ENCODE measurements at places on chromosomes 11 and 22.
A peak's percentile ranks its signal among the peaks of the same experiment; 100 is the strongest.

DNA sequence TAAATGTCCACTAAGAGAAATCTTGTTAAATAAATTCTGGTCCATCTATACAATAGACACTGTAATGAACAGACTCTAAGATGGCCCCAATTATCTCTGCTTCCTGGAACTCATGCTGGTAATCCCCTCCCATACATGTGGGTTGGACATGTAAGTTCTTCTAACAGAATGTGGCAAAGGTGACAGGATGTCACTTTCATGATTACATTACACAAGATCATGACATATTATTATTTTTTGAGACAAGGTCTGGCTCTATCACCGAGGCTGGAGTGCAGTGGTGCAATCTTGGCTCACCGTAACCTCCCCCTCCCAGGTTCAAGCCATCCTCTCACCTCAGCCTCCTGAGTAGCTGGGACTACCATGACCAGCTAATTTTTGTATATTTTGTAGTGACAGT lies 14.6 kb upstream of the NDUFC2 start:
- DNase-seq = no peak

DNA sequence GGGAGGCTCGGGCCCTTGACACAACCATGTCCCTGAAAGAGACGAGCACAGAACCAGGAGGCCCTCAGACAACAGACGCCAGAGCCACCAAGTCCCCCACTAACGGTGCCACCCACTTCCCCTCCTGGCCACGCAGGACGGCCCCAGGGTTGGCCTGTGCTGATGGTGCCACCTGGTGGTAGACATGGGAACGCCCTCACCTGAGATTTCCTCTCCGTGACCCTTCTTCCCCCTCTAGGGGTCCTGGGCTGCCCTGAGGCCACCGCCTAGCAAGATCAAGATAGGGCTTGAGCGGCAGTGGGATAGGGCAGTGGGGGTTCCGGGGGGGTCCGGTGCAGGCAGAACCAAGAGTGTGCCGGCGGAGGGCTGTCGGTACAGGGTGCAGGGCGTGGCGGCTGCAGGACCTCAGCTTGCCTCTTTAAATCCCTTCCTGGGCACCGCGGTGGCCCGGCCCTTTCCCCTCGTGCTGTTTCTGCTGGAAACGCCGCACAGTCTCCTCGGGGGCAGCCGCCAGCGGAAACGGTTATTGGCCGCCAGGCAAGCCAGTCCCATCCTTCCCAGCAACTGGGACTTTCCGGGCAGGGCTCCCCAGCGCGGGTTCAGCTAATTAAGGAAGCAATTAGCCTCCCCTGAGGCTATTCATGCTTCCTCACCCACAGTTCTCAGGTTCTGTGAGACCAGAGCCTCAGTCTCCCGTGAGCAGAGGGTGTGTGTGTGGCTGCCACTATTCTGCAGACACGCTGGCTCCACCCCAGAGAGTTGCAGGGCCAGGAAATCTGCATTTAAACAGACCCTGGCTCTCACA lies 5.5 kb upstream of the NFAM1 start:
- peak; percentile 71 for DNase-seq

DNA sequence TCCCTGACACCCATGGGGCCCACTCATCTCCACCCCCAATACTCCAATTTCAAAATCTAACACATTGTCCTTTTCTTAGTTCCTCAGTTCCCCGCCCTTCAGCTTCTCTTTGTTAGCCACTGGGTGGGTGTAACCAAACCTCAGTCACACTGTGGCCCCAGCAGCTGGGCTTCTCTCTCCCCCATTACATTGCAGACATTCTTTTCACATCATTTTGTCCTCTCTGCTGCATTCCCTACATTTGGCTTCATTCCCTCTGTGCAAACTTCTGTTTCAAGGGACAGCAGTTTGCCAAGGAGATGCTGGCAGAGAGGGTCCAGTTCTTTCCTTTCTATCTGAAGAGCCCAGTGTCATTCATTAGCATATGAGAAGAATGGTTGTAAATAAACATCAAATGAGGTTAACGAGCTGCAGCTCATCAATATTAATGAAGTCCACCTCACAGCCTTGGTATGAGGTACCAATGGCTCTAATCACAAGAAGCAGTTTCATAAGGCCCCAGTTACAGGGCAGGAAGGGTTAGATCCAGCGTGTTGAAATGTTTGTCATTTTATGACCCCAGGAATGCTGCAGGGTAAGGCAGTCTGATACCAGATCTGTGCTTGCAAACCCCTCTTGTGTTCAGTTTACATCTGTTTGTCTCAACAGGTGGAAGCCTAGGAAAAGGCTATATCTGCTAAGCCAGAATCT lies 72.3 kb downstream of the ARFGAP2 start:
- no peak for DNase-seq

GRCh38 chr11:47905358-47906059 lies 57.4 kb upstream of the NUP160 start:
- DNase-seq = no peak

GRCh38 chr11:32658639-32659406 lies 75.2 kb downstream of the EIF3M start:
- no peak for DNase-seq

- no peak for DNase-seq
Observed at GRCh38 chr11:121692236-121692635, 239.5 kb upstream of the SORL1-AS1 start.

GRCh38 chr11:67640758-67641337 lies 1.3 kb upstream of the TBX10 start:
- no peak for DNase-seq

GRCh38 chr22:31646186-31647019 lies 15.6 kb downstream of the PISD start:
- DNase-seq = no peak

GRCh38 chr22:50730941-50731661 lies 6.9 kb upstream of the ACR start:
- DNase-seq = no peak

GRCh38 chr22:44944883-44945601 lies 64.8 kb downstream of the PHF21B start:
- DNase-seq = no peak

GRCh38 chr11:63610604-63611394 lies 3.4 kb downstream of the PLAAT3 start:
- no peak for DNase-seq

- DNase-seq = no peak
Observed at GRCh38 chr22:36463783-36464184, 17.7 kb downstream of the TXN2 start.

DNA sequence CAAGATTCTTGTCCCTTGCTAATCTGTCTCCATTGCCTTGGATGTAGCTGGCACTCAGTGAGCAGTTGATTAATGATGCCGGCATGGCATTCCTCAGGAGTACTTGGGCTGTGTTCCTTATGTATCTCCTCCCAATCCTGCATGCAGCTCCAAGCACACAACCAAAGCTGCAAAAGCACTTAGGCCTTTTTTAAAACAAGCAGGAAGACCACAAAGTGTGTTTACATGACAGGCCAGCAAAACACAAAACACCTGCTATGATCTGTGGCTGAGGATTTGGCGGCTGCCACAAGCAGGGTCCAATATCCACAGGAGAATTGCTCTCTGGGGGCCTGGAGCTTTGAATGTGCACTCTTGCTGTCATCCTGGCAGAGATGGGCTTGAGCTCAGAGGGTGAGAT lies 8.9 kb downstream of the ABTB2 start:
- DNase-seq = no peak

- DNase-seq = no peak
Observed at GRCh38 chr22:31449506-31449905, 40.1 kb downstream of the EIF4ENIF1 start.

- no peak for DNase-seq
Observed at GRCh38 chr11:76302996-76303395, 77.9 kb downstream of the THAP12 start.

GRCh38 chr11:17954395-17955252 lies 58.2 kb downstream of the SERGEF start:
- no peak for DNase-seq

DNA sequence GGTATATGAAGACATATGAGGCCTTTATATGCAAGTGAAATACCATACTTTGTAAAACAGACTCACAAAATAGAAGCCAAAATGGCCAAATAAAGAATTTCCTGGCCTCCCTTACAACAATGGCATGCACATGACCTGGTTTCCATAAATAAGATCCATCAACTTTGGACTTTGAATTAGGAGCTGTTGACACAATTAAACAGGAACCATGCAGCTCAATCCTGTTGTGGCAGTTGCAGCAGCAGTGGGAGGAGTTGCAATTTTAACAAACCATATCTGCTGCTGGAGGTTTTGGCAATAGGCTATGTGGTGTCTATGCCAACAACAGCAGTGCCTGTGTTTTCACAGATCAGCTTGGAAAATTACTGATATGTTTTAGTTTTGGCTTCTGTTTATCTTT lies 818.6 kb downstream of the FAM181B start:
- DNase-seq = no peak

DNA sequence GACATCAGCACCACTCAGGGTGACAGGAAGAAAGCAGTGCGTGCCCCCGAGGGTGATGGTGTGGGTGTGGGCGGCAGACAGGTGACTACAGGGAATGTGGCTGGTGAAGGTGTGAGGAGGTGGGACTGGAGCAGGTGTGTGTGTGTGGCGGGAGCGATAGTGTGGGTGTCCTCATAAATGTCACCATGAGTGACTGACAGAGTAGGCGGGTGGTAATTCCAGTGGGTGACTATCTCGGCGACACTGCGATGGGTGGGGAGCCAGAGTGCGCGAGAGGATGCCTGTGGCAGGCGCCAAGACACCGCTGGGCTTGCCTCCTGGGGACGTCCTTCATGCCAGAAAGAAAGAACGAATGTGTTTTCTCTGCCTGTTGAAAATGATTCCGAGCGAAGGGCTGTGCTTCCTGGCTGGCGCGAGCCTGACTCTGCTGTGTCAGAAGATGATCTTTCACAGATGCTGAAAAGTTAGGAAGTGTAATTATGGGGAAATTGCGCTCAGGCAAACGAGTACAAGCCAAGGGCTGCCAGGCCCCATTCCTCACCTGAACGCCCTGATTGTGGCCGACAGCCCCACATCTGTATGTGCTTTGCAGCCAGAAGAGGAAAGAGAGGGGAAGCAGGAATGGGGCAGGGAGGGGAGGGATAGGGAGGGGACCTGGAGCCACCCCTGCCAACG lies 98.8 kb upstream of the CD82 start:
- no peak for DNase-seq

GRCh38 chr11:75347781-75348566 lies 3.5 kb downstream of the ARRB1 start:
- no peak for DNase-seq

- DNase-seq = no peak
Observed at GRCh38 chr11:93686812-93687211, 25.3 kb downstream of the CEP295 start.

- DNase-seq = no peak
Observed at GRCh38 chr22:46237453-46238124, 12.5 kb downstream of the CDPF1 start.

- DNase-seq = no peak
Observed at GRCh38 chr11:101812546-101812945, 102.3 kb upstream of the CEP126 start.

DNA sequence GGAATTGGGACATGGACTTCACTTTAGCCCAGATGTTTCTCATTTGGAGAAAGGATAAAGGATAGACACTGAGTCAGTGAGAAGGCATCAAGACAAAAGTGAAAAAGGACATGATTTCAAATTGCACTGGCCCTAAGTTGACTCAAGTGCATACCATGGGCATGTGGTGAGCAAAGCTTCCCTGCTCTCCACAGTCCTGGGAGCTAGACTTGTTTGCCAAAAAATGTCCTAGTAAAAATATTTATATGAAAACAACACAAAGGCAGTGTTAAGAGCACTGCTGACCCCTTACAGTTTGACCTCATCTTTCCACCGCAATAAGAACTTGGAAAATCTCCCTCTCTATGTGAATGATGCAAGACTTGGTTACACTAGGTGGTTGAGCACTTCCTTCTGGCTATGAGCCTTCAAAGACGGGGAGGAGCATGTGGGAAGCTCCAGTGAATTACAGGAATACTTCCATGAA lies 46.5 kb upstream of the FIBIN start:
- no peak for DNase-seq

DNA sequence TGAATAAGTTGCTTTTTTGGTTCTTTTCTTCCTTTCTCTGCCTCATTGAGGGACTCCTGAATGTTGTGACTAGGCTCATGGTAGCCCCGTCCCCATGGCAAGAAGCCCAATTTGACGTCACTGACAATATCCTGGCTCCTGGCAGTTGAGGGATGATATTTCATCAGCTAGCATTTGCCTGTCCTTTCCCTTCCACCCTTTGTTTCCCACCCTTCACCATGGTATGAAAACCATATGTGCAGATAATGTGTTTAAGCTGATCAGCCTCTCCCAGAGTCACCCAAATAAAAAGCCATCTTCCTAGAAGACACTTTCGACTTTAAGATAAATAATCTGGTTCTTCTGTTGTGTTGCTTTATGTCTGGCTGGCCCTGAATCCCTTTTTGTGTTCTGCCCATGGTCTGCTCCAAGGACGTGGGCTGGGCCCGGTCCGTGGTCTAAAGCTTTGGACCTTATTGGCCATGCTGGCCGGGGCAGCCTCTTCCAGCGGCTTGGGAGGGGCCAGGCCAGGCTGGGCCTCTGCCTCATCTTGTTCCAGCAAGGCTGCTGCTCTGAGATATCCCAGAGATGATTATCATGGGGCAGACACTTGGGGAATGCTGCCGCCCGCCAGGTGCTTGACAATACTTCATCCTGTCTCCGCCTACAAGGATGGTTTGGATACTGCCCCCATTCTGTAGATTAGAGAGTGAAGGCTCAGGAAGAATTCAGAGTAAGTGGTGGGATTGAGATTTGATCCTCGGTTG lies 5.1 kb downstream of the TSPAN18 start:
- DNase-seq = no peak
